Activated naive CD8-positive, alpha-beta T cell treated with anti-CD3 and anti-CD28 coated beads for 36 hours (primary cell): ENCODE measurements at places on chromosomes 6 and 20.

GRCh38 chr6:71498638-71499037 is 210.0 kb downstream of the OGFRL1 start:
- no peak for DNase-seq

- no peak for DNase-seq
Observed at GRCh38 chr6:84728602-84729001, 35.8 kb downstream of the TBX18 start.

DNA sequence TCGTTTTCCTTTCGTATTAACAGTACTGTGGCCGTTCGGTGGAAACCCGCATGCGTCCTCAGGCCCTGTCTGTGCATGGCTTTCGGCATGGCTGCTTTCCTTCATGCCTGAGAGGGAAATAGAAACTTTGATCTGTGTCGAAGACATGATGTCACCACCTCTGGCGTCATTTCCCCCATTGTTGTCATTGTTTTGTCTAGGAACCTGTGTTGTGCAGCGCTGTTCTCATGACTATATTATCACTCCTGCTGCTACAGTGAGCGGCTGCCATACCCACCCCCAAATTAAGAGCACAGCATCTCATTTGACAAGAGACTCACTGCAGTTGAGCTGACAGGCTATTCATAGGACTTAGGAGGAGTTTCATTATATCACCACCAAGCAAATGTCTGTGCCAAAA is 172.3 kb downstream of the TMEM242 start:
- DNase-seq, result no peak

DNA sequence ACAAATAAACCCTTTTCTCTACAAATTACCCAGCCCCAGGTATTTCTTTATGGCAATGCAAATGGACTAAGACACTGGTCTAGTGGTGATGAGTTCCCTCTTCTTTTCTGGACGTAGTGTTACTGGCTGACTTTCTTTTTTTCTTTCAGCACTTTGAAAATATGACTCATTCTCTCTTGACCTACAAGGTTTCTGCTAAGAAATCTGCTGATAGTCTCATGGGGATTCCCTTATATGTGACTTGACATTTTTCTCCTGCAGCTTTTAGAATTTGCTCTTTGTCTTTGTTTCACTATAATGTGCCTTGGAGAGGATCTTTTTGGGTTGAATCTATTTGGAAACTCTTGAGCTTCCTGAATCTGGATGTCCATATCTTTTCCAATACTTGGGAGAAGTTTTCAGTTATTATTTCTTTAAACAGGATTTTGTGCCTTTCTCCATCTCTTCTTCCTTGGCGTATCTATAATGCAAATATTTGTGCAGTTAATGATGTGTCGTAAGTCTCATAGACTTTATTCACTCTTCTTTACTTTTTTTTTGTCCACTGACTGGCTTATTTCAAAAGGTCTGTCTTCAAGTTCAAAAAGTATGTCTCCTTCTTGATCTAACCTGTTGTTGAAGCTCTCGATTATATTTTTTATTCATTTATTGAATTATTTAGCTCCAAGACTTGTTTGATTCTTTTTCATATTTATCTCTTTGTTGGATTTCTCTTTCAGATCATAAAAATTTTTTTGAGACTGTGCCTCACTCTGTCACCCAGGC is 42.2 kb upstream of the TPD52L1 start:
- DNase-seq, result no peak

GRCh38 chr6:65760285-65760684 is 53.3 kb upstream of the EYS start:
- DNase-seq, result no peak

- no peak for DNase-seq
Observed at GRCh38 chr20:47577314-47577713, 75.6 kb downstream of the NCOA3 start.

DNA sequence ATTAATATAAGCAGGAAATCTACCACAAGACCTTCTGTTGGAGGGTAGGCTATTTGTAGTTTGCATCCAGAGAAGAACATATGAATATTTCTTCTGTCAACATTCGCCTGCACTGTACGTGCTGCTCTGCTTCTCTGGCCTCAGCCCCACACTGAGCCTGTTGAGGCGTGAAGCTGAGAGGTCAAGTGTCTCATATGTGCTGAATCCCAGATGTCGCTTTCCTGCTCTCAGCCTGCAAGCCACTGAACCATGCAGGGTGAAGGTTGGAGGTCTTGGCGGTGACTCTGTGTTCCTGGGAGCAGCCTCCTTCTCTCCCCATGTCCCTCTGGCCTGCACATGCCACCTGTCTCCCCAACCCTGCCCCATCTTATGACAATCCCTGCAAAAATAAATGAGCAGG is 83.6 kb downstream of the TMEM170B start:
- DNase-seq, result no peak

DNA sequence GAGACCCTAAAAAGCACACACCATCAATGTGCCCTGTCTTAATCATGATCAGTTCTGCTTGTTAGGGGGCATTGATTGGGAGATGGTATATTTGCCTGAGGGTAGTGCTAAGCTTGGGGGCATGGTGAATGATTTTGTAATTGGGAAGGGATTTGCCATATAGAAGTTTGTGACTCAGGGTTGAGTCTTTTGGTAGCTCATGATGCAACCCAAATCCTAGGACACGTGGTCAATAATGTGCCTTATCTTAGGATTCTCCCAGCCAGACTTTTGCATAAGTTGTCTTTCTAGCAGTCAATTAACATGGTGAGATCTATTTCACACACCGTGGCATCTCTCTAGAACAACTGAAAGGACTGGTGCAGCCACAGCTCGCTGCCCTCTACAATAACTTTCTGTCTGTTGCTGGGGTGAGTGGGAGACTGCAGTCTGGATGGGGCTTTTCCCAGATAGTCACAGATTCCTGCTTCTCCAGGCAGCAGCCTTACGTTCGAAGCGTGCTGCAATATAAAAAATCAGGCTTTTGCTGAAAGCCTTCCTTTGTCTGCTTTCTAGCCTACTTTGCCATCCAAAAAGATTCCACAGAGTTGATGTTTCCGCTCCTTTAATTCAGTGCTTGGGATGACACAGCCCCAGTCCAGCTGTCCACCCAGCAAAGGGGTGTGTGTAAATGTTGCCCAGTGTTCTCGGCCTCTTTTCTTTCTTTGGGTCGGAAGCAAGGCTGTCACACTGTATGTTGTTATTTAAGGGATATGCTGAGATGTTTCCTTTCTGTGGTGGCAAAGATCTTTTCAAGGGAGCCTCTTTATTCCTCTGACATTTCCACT is 58.9 kb downstream of the ID4 start:
- no peak for DNase-seq

DNA sequence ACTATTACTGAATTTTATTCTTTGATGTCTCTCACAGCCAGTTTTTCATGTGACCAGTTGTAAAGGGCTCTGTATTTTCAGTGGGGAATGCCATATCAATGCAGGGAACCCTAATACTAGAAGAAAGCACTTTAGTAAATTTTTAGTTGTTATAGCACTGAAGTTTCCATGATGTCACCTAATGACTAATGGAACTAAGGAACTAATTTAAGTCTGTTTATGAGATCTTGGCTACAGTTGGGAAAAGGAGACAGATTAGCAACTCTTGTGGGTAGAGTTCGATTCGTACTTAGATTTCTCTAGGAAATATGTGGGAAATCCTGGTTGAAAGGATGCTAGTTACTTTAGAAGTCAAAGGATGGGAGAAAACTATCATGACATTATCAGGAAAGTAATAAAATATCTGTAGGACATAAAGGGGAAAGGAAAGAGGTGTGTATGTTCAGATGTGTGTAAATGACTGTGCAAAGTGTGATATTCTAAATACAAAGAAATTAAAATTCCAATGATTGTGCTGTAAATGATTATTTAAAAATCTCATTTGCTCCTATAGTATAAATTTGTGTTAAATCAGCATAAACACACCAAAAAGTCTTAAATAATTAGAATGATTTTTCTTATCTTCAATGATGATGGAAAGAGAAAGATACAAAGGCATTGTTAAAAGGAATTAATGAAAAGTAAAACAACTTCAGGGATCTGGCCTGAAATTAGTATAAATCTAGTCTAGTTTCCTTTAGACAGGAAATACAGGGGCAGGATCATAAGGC is 103.4 kb downstream of the LRRC1 start:
- no peak for DNase-seq

DNA sequence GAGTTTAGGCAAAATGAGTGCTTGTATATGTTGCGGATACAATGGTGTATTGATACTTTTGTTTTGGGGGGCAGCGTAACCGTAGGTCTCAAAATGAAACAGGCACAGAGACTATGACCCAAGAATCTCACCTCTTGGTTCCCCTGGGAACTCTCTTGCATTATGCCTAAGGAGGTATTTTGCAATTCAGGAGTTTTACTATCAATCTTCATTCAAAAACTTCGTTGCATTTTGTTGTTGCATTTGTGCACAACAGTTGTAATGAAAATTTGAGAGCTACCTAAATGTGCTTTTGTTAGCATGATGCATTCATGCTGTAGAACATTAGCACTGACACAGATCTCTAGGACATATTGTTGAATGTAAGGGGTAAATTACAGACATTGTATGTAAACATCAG is 18.2 kb downstream of the VTA1 start:
- no peak for DNase-seq

DNA sequence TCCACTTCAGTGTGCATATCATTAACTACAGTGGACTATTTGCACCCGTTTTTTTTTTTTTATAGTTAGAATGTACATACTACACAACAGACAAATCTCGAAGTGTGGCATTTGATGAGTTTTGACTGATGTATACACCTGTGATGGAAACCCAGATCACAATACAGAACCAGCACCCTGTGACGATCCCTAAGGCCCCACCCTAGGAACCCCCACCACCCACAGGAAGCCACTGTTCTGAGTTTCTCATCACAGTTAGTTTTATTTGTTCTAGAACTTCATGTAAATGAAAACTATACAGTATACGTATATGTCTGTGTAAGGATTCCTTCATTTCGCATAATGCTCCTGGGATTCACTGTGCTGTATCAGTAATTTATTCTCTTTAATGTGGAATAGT is 102.8 kb downstream of the IRF4 start:
- no peak for DNase-seq

DNA sequence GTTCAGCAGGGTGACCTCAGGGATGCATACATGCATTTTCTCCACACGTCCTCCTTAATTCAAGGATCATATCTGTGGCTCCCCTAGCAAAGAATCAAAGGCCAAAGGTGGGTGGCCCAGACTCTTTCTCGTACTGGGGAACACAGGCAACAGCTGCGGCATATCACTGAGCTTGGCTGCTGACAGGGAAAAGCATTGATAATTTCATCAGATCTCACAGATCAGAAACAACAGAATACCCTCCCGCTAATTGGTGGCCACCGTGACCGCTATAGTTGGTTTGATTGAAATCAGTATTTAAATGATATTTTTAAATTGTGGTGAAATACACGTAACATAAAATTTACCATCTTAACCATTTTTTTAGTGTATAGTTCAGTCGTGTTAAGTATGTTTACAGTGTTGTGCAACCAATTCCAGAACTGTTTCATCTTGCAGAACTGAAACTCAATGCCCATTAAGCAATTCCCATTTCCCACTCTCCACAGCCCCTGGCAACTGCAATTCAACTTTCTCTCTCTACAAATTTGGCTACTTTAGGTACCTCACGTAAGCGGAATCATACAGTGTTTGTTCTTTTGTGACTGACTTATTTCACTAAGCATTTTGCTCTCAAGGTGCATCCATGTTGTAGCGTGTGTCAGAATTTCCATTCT is 74.7 kb upstream of the TMEM170B start:
- DNase-seq, result no peak

GRCh38 chr20:2948968-2949367 is 75.7 kb downstream of the PTPRA start:
- no peak for DNase-seq

GRCh38 chr6:79869184-79869583 is 78.2 kb downstream of the ELOVL4 start:
- no peak for DNase-seq

DNA sequence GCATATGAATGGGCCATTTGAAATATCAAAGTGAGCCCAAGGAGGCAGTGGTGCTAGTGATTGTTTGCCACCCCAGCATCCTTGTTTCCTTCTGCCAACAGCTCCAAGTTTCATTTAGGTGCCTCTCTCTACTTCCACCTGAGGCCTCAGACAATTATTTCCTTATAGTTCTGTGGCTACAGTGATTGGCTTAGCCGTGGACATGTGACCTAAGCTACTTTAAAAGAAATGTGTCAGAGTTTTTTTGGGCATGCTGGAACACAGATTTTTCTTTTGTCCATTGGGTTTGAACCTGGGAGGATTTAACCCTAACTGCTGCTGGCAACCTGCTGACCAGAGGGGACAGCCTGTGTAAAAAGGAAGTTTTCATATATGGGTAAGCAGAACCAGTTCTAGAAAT is 319.4 kb downstream of the CD109 start:
- DNase-seq, result no peak

- DNase-seq, result no peak
Observed at GRCh38 chr6:3236005-3236404, 8.6 kb upstream of the TUBB2B start.

DNA sequence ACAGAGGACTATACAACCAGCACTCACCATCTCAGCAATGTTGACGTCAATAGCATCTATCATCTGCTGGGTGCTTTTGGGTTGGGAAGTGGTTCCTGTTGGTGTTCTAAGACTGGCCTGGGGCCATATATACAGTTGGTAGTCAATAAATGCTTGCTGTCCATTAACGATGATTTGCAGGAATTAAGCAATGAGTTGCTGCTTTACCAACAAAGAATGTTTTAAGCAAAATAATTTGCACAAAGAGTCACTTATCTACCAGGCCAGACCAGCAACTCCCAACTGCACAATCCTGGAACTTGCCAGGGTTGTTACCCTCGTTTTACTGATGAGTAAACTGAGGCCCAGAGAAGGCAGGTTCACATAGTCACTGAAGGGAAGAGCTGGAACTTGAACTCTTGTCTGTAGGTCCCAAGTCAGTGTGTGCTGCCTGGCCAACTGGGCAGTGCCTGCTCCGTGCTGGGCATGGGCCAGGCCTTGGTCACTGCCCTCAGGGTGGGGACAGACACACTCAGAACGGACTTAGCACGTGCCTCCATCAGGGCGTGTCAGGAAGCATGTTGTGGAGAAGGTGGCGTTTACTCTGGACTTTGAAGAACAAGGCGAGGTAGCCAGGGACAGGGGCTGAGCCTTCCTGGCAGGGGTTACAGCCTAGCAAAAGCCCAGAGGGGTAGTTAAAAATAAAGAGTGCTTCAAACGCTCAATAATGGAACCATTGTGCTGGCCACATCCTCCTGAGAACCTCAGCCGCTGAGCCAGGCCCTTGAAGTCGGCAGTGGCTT is 2.5 kb upstream of the SRC start:
- DNase-seq, result peak; percentile 9
